ENCODE measurements at places on chromosomes 3 and 15.

- no peak for DNase-seq
These were observed 1.3 kb downstream of the RAB5A start for GRCh38 chr3:19948226-19948591.

DNA sequence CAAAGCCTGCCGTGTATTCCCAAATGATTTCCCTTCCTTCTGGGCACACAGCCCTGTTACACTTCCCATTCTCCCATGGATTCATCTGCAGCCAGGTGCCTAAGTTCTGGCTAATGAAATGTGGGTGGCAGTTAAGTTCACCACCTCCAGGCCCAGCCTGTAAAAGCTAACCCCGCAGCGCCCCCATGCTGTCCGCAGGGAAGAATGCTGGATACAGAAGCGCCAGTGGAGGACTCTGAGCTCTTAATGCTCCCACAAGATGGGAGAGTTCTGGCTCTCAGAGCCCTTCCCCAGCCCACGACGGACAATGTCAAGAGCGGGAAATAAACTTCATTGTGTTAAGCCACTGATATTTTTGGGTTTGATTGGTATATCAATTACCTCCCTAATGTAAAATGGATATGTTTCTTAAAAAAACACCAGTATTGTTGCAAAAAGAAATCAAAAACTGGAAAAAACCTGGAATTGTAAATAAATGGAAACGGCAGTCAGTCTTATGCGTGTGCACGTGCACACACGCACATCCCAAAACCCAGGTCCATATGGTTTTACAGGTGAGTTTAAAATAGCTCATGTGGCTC, 37.7 kb upstream of the FGD5 start:
- DNase-seq = no peak

DNA sequence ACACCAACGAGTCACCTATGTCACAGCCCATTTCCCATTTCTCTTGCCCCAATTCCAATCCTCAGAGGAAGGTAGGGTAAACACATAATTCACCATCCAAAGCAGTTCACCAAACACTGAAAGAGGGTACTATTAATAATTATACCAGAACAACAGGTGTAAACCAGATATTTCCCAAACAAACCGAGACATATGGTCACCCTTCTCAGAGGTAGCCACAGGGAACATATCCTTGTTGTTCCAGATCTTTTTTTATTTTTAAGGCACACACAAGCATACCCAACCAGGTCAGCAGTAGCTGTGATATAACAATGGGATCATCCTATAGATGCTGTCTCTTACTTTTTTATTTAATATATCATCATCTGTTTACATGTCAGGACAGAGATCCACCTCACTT, 24.7 kb downstream of the MAGI1 start:
- DNase-seq = no peak

- DNase-seq = no peak
These were observed 701.8 kb upstream of the CCDC54 start for GRCh38 chr3:106675451-106675850.

DNA sequence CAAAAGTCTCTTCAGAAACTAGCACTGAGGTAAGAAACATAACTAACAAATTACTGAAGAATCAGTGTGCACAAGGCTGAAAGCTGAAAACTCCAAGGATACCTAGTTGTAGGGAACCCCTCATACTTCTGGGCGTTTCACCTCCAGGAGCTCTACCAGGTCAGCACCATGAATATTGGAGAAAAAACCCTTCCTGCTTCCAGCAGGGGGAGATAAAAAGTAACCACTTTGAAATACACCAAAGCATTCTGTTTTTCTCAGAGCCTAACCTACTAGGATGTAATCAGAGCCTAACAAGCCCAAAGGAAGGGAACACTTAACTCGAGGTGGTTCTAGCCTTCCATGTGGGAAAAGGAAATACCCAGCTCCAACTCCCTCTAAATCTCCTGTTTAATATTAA, 175.8 kb upstream of the MME start:
- no peak for DNase-seq

DNA sequence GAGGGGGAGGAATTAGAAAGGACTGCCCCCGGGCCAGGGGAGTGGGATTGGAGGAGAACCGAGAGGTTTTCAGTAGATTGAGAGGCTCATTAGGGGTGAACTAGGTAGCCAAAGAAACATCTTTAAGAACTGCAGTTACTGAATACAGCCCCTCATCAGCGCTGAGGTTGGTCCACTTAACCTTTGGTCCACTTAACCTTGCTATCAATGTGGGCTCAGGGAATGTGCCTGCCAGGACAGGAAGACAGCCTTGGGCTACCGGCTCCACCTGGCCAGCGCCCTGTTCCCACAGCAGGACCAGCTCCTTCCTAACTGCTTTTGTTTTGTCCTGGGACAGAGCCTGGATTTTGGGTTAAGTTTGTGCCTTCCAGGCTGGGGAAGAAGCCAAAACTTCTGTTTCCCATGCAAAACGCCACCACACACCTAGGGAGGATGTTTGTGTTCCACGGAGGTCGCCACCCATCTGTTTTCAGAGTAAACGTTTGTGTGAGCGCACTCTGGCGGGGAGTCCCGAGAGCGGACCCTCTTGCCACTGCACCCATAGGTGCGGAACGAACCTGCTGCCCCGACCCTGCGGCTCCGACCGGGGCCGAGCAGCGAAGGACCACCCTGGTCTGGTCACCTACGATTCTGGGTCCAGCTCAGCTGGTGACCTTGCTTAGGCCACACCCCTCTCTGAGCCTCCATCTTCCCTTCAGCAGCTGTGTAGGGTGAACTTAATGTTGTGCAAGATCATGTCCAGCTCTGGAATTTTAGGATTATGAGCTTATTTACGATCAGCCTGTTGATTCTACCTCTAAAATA, 107.4 kb downstream of the VGLL4 start:
- no peak for DNase-seq

DNA sequence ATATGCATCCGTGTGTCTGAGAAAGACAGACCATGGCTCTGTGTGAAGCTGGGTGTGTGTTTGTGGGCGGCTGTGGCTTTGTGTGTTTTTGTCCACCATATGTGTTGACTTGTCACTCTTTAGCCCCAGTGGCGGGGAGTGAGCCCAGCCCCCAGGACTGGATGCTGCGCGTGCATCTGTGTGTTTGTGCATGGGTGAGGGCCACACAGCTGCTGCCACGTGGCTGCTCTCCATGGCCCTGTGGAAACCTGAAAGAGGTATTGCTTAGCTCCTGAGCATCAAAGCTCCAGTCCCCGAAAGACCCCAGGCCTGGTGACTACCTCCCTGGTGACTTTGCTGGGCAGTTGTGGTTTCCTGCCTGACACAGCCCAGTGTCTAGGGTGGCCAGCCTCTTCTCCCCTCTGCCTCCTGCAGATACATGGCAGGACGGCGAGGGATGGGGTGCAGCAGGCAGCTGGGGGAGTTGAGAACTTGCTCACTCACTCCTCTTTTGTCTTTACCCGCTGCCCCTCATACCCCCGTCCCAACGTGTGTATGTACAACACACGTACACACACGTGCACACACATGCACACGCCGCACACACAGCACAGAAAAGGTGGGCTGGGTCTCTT, 6.5 kb downstream of the EPHB3 start:
- no peak for DNase-seq

DNA sequence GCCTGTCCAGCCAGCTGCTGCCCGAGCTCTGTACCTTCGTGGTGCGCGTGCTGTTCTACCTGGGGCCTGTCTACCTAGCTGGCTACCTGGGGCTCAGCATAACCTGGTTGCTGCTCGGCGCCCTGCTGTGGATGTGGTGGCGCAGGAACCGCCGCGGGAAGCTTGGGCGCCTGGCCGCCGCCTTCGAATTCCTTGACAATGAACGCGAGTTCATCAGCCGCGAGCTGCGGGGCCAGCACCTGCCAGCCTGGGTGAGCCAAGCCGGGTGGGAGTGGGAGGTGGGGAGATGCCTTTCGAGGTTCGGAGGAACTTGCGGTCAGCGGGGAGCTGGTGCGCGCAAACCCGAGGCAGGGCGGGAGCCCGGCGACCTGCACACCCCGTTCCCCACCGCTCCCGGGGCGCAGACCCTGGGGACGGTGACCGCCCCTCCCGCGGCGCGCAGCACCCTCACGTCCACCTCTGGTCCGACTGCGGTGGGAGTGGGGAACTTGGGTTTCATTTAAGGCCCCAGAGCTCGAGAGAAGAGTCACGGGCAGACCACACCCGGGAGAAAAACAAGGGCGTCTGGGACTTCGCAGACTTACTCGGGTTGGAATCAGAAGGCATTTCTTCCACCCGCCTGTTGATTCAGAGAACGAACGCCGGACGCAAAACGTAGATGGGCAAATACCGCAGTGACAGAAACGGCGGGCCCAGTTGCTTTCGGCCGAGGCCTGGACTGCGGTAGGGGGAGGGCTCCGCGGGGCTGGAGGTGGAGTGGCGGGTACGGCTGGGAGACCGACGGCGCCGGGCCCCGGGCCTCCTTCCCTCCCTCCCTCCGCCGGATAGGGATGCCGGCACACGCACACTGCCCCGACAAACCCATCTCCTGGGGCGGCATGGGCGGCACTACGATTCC, 708 bp downstream of the ESYT3 start:
- DNase-seq = no peak

GRCh38 chr15:92322566-92323355, 70.9 kb upstream of the ST8SIA2 start:
- no peak for DNase-seq

DNA sequence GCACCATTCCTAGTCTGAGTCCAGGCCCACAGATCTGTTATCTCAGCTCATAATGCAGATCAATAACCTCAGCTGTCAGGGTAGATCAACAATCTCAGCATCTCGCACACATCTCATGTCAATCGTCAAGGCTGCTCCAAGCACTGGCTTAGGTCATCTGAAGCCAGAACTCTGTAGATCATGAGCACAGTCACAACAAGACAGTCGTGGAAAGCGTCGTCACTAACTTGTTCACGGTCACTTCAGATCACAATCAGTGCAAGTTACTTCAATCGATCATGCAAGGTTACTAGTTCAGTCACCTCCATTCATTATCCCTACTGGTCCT, 71.8 kb downstream of the RBPMS2 start:
- no peak for DNase-seq
